ENCODE measurements at places on chromosomes 7 and 10. TPM values are rescaled to one million over a fixed set of nuclear protein-coding genes. Genes with fewer than 3 reads are reported as not detected.

Gene SPDYE6
- total RNA-seq: not detected

DNA sequence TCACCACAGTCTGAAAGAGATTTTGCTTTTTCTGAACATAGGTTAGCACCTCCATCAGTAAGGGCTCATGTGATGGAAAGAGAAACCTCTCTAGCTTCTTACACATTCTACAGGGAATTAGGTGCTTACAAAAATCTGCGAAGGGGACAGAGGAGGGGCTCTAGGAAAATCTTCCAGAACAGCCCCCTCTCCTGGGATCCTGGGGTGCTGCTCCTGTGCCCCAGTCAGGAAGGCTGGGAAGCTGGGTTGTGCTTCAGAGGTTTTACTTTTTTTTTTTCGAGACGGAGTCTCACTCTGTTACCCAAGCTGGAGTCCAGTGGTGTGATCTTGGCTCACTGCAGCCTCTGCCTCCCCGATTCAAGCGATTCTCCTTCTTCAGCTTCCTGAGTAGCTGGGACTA, 7.5 kb upstream of the FAM171A1 start:
- DNase-seq: no peak

DNA sequence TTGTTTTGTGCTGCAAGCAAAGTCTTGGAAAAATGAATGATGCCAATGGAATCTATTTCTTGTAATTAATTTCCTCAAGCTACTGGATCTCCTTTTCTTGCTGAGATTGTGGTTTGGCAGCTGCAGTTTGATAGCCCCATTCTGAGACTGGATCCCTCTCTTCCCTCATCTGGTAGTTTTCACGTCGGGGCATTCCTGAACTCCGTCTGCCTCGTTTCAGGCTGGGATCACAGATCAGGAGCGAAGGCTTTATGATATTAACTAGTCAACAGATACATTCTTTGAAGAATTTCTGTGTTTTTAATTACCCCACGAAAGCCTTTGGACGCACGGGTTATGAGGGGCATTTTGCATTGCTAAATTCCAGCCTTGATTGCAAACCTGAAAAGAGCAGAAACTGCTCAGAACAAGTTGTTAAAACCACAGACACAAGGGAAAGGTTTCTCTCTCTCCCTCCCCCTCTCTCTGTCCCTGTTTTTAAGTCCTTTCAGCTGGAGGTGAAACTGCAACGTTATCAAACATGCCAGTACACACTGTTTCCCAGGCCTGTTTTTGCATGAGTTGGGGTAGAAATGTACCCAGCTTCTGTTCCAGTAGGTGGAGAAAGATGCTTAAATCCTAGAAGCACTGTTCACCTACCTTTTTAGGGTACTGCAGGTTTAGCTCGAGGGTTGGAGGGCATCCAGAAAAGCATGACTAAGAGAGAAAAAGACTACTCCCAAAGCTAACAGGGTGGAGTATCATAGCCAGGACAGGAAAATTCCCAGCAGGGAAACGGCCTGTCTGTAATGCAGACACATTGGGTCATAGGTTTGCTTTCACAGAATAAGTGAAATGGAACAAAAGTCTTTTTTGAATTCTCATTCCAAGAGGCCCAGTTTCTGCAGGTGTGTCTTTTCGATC, 124.3 kb downstream of the CUX1 start:
- no peak for DNase-seq

Gene TSPAN13
- 63.1 TPM for total RNA-seq

GRCh38 chr10:117163061-117163953, 25.2 kb upstream of the VAX1 start:
- no peak for DNase-seq

Gene LOXL4
- total RNA-seq: 7.9 TPM

DNA sequence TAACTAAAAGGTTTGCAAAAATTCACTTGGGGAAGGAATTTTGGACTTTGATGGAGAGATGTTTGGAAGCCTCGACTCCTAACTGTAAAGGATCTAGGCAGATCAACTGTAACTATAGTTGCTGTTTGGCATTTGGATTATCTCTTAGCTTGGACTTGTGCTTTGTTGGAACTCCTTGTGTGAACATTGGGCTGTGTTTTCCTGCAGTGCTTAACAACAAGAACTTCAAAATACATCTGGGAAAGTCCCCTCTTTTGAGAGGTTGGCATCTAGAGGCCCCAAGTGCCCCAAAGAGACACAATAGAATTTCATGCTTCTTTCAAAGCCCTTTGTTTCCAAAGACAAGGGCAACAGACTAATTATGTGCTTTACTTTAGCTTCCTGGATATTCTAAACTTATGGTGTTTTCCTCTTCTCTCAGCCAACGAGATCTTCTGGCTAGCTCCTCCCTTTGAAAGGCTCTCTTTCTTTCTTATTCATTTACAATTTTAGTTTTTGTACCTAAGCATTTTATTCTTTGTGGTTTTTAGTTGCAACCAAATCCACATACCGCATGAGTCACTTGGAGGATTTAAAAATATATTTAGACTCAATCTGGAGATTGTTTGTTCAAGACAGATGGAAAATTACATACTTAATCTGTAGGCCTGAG, 11.6 kb downstream of the ABCA13 start:
- no peak for DNase-seq

DNA sequence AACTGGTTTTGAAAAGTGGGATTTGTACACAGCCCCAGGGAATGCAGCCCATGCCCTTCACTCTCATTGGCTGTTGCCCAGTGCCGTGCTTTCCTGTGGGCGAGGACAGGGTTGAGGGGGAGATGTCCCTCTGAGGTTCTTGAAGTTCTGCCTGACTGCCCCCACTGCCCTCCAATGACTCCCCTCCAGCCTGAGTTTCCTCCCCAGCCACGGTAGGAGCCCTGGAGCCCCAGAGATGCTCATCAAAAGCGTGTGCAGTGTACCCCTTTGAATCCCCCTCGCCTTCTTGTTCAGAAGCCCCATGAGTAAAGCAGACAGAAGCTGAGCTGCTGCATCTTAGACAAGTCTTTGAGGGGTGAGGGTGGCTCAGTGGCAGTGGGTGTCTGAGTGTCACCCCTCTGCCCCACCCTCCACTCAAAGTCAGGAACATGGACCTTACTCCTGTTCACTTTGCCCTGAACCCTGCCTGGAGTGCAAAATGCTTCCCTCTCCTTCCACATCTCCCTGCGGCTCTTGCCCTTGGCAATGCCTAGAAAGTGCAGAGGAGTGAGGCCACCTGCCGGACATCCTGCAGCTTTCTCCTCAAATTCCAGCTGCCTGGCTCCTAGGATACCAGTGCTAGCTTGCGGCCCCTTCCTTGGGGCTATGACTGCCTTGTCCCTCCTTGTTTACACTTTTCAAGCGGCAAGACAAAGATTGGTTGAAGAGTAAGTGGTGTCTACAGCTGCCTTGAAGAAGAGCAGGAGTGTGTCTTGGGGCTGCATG, 19.9 kb downstream of the FAM241B start:
- no peak for DNase-seq

- DNase-seq: no peak
These were observed 541.2 kb upstream of the FOXK1 start for GRCh38 chr7:4140933-4141332.

Gene GPR158
- 7.3 TPM for total RNA-seq
